ENCODE measurements at places on chromosomes 2 and 18.

- no peak for DNase-seq
These were observed 17.4 kb downstream of the CNRIP1 start for GRCh38 chr2:68302281-68302875.

DNA sequence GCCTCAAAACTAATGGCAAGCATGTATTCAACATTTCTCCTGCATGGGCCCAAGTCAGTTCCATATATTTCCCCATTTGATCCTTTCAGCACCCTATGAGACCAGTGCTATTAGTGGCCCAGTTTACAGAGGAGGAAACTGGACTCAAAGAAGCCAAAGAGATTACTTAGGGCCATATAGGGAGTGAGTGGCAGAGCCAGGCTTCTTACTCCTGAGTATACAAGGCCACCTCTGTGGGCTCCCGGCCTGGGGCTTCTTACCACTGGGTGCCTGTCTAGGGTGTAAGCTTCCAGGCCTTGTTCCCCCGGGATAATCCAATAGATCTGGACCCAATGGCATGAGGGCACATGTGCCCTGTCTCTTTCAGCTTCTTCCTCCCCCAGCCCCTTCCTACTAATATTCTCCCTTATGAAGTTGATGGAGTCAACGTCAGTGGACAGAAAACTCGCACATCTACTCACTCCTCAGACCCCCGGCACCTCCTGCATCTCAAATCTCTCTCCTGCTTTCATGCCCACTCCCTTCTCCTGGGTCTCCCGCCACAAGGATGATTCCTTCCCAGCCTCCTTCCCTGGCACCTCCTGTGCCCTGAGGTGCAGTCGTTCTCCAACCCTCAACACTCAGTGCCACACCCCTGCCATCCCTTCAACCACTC is 222.6 kb downstream of the ANAPC1 start:
- no peak for DNase-seq

- DNase-seq, result no peak
These were observed 29.4 kb downstream of the HADHB start for GRCh38 chr2:26274058-26274613.

- no peak for DNase-seq
These were observed 643.0 kb upstream of the FAM98A start for GRCh38 chr2:34241905-34242762.

DNA sequence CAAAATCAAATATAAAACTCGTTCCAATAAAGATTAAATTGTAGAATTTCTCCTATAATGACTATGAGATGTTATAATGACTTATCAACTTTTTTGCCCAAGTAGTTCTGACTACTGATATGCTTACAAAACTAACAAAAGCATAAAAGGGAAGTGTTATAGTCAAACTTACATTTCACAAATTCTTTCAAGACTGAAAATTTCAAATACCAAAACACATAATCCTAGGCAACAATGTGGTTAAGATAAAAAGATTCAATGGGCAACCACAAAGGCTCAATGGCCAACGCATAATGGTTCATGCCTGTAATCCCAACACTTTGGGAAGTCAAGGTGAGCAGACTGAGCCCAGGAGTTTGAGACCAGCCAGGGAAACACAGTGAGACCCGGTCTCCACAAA is 135.7 kb downstream of the USP34 start:
- no peak for DNase-seq

GRCh38 chr18:3827236-3827845 is 377.4 kb downstream of the TGIF1 start:
- DNase-seq, result no peak

- no peak for DNase-seq
These were observed 35.3 kb upstream of the FAM98A start for GRCh38 chr2:33634261-33634910.

- no peak for DNase-seq
These were observed 214.7 kb downstream of the SEPTIN10 start for GRCh38 chr2:109399066-109399465.

- DNase-seq, result no peak
These were observed 28.9 kb upstream of the CNOT11 start for GRCh38 chr2:101223814-101224231.

- no peak for DNase-seq
These were observed 245.9 kb upstream of the REV1 start for GRCh38 chr2:99735753-99736152.

DNA sequence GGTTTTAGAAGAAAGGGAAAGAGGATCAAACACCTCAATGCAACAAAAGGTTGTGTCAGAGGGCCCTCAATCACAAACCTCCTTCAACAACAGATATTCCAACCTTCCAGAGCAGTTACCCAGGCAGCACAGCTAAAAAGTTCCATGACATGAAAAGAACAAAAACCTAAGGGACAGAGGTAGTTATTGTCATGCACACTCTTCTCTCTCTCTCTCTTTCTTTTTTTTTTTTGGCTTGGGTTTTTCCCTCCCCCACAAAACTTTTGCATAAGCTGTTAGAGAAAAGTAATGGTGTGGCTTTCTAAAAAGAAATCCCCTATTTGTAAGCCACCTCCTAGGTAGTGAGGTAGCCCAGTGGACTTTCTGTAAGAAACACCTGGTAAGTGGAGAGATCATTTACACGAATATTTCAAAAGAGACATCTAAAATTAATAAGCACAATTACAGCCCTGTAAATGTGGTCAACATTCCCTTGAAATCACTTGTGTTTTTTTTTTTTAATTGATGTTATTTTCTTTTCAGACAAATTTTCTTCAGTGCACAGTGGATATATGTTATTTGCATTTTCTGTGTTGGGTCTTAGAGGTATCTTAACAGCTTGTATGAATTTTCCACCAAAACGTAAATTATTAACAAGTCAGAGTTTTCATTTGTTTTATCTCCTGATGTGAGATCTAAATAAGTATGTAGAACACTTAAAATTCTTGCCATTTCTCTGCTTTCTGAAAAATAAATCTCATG is 48.4 kb downstream of the ZEB2 start:
- DNase-seq, result no peak

GRCh38 chr18:24763765-24764513 is 303.5 kb downstream of the HRH4 start:
- DNase-seq, result no peak

DNA sequence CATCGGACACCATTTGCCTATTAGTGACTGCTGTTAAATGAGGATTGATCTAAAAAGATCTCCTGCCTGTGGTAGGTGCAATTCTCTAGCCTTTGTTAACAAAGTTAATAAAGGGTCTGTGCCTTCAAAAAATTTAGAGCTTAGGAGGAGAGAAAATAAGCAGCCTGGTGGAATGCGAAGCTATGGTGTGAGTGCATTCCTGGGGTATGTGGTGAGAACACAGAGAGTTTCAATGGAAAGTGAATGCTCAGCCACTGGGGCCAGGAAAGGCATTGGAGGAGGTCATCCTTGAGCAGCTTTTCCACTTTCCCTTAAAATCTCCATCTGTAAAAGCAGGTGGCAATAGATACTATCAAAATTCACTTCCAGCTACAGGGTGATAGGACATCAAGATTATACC is 331.2 kb upstream of the LRATD1 start:
- no peak for DNase-seq

- no peak for DNase-seq
These were observed 602.9 kb downstream of the NYAP2 start for GRCh38 chr2:226002438-226002837.

GRCh38 chr18:54217624-54218023 is 6.8 kb downstream of the MBD2 start:
- DNase-seq, result no peak

- DNase-seq, result no peak
These were observed 80.0 kb upstream of the ZNF532 start for GRCh38 chr18:58784601-58785137.

DNA sequence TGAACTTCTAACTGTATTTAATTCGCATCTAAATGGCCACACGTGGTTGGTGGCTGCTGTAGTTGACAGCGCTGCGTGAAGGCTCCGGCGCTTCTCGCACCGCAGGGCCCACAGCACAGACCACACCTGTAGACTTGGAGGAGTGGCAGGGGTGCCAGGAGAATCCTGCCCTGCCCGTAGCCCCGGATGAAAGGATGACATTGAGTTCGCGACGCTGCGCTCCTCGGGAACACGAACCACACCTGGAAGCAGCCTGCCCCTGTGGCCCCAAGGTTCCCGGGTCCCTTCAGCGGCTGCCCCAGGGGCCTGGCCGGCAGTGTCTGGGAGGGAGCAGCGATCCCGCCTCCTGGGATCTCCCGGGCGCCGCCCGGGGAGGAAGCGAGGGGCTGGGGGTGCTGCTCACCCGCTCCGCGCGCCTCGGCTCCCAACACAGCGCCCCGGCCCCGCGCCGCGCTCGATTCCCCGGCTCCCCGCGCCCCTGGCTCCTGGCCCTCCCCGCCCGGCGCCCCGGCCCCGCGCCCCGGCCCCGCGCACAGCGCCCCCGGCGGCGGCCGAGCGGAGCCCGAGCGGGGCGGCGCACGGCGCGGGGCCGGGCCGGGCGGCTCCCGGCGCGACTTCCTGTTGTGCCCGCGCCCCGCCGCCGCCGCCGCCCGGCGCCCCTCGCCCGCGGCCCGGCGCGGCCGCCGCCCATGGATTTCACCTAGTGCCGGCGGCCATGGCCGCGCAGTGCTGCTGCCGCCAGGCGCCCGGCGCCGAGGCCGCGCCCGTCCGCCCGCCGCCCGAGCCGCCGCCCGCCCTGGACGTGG is at the start of gene RNPEPL1:
TSS of gene RNPEPL1 (plus strand) at position 613 of the 806 bp plus-strand sequence. CDS start at position 716, 103 bp downstream.
- no peak for DNase-seq

DNA sequence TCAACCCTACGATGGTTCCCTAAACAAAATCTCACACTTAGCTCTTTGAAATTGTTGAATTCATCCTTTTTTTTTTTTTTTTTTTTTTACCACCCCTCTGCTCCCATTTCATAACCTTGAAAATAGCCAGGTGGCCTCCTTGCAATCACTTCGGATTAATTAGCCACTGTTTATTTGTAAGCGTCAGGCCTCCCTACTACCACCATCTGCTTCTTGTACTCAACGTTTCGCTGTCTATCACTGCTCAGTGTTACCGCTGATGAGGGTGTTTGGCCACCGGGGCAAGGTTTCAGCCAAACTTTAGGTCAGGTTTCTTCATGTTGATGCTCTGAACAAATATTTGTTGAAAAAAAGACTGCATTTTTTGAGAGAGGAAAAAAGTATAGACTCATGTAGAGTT is 183.2 kb downstream of the EPHA4 start:
- no peak for DNase-seq

DNA sequence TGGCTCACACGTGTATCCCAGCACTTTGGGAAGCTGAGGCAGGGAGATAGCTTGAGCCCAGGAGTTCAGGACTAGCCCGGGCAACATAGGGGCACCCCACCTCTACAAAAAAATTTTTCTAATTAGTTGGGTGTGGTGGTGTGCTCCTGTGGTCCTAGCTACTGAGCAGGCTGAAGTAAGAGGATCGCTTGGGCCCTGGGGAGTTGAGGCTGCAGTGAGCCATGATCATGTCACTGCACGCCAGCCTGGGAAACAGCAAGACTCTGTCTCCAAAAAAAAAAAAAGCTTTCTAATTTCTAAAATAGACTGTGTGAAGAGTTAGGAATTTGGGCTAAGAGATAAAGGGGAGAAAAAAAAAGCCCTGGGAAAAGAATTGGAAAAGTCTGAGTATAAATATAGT is 51.9 kb upstream of the NAB1 start:
- DNase-seq, result no peak

GRCh38 chr2:105517814-105518705 is 119.2 kb upstream of the FHL2 start:
- no peak for DNase-seq

GRCh38 chr2:231186325-231186724 is 12.1 kb upstream of the ARMC9 start:
- no peak for DNase-seq

DNA sequence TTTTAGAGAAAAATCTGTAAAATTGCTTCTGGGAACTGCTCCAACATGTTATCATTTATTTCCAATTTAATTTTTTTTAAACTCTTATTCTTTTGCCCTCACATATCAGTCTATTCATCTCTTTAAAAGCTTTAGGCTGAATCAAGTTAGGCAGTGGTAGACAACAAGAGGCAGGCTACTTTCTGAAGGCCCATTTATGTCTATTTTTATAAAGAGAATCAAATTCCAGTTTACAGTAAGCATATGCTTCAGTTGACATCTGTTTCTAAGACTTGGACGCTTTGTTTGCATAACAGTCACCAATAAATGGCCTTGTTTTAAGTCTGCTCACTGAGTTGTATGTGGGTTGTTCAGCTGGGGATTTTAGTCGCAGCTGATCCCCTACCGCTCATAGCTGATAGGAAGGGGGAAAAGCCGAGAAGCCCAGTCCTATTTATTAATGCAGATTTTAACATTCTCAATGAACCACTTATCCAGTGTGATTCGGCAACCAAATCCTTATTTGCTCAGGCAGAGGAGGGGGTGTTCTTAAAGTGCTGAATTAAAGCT is 260.4 kb upstream of the SIX3 start:
- DNase-seq, result no peak

DNA sequence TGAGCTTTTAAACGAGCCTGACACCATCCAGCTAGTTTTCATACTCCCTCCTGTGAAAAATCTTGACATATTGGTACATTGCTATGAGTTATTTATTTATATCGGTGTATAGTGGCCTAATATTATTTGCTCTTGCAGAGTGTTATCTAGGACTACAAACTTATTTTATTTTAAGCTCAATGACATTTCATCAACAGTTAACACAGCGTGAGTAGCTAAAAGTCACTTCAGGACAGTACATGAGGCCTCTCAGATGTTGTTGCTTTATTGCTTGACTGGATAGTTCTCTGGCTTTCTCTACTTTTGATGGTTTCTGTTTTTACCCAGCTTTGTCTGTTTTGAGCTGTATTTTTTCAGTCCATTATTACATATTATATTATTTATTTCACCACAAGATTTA is 172.9 kb upstream of the KLF7 start:
- DNase-seq, result no peak

- DNase-seq, result no peak
These were observed 13.3 kb downstream of the LIMS1 start for GRCh38 chr2:108547606-108548005.

DNA sequence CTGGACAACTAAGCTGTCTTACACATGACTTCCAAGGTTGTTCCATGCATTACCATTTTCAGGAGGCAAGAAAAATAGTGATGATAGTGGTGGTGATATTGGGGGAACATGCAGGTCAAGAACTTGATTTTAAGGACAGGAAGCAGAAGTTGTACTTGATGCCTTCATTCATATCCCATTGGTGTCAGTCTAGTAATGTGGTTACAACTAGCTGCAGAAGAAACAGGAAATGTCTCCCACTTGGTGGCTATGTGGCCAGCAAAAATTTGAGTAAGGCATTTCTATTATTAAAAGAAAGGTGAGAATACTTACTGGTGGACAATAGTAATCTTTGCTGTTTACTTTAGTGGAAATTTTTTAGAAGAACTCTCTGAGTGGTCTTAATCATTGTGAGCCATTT is 103.4 kb downstream of the ALMS1 start:
- no peak for DNase-seq

DNA sequence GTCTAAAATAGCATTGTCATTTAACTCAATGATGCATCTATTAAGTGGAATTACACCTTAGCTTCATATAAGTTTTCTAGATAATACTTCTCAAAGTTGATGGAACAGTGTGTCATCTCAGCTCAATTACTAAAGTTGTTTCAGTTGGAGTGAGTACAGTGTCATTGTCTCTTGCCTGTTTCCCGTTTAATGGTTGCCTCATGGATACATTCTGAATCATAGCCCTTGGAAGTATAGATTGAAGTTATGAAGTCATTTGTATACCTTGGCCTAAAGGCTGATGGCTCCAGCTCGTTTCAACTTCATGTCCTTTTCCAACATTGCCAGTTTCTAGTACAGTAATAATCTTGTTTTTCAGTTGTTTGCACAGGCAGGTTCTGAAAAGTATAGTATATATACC is 130.5 kb upstream of the NOSTRIN start:
- DNase-seq, result no peak

- no peak for DNase-seq
These were observed 42.7 kb downstream of the ST6GAL2 start for GRCh38 chr2:106843001-106843909.
